ENCODE measurements at places on chromosomes 2 and 18.

GRCh38 chr2:147082850-147083522 is 761.8 kb upstream of the ACVR2A start:
- peak; percentile 19 for DNase-seq

DNA sequence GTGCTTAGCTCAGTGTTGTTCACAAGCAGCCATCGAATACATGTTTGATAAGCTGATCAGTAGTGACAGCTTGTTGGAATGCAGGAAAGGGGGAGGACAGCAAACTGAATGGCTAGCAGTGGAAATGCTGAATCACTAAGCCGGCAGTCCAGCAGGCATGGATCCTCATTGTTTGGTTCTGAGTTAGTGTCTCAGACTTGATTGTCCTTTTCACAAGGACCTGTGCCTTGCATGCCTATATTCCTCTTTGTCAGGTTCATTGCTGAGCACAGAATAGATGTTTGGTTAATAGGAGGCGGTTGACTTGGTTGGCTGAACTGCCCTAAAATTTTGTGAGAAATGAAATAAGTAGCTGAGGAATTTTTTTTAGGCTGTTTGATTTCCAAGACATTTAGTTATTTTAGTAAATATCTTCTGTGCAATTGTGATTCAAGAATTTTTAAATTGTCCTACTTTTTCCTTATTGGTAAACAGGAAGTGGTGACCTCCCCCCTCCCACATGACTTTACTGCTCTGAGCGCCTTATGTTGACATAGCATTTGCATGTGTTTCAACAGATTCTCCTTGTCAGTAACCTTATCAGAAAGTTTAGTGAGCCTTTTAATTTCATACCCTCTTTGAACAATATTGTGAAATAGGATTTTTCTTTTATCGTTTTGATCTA is 21.4 kb upstream of the STON1 start:
- no peak for DNase-seq

DNA sequence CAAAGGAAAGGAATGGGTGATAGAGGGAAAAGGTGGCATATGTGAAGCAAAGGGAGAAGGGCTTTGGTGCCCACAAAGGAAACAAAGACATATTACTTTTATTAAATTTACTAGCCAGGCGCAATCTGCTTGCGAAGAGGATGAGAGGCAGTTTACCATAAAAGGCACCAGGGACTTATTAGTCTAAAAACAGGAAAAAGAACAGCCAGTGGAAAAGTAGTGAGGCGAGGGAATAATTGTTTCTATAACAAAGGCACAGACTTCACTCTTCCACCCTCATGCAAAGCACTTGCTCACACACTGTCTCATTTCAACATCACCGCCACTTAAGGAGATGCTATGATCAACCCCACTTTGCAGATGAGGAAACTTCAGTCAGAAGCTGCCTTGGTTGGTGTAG is 210.5 kb downstream of the ALPK2 start:
- DNase-seq: no peak

DNA sequence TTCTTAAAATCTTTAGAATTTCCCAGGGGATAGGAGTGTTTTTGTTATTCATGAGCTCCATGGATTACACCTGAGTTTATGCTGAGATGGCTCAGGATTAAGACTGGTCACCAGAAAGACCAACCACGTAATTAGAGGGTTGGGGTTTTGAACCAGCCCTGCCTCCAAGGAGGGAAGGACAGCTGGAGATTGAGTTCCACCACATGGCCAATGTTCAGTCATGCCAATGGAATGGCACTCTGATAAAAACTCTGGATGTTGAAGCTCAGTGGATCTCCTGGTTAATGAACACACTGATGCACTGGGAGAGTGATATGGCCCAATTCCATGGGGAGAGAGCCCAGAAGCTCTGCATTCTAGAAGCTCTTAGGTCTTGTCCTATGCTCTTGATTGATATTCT is 38.7 kb upstream of the PTPN4 start:
- no peak for DNase-seq

DNA sequence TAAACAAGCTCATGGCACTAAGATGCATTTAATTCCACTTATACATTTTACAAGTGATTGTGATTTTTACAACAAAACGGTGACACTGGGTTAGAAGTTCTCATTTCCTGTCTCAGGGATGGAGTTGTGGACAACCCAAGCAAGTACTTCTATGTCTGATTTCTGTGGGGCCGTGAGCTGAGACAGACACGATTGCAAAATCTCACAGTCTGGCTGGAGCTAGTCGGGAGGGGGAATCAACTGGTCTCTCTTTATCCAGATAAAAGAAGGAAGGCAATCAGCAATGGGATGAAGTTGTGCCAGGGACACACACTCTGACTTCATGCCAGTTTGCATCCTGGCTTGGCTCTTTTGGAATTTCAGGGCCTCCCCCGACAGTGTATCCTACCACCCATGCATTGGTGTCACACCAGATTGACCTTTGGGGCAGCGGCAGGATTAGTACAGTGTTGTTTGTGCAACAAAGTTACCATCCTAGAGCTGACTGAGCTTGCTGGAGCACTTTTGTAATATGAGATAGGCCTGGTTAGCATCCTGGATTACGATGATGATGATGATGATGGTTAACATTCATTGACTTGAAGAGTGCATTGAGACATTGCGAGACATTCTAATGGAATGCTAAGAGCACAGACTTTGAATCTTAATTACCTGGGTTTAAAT is 98.8 kb downstream of the CTAGE1 start:
- DNase-seq: no peak

Measured in anterior cingulate cortex (tissue), 58 donors.